Activated CD4-positive, alpha-beta T cell treated with anti-CD3 and anti-CD28 coated beads, Interleukin-2, amount 50 U/mL, for 4 hours (primary cell): ENCODE measurements at places on chromosomes 5 and 9.

DNA sequence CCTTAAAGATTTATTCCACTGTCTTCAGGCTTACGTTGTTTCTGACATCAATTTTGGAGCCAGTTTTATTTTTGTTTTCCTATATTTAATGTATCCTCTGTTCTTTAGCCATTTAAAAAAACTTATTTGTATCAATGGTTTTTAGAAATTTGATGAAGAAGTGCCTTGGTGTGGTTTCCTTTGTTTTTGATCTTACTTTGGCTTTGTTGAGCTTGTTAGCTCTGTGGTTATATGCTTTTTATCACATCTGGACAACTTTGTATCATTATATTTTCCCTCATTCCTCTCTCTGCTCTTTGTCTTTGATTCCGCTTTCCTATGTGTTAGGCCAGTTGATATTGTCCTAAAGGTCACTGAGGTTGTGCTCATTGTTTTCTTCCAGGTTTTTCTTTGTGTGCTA, 58.5 kb downstream of the SPIN1 start:
- no peak for DNase-seq

DNA sequence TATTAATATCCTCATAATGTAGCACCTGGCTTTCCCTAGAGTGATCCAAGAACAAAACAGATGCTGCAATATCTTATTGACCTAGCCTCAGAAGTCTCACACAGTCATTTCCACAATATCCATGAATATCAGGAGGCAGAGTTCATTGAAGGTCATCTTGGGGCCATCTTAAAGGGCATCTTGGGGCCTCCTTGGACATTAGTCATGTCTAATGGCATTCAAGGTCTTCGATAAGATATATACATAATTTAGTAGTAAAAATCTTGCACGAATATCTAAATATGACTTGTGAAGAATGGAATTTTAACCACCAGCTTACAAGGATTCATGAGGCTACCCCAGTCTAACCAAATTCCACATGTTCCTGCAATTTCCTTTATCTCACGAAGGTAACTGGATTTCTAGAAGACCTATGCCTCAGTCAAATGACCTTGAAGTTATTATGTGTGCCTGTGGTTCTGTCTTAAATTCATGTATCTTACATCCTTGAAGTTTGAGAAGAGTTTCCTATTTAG, 163.6 kb upstream of the SPEF2 start:
- no peak for DNase-seq

DNA sequence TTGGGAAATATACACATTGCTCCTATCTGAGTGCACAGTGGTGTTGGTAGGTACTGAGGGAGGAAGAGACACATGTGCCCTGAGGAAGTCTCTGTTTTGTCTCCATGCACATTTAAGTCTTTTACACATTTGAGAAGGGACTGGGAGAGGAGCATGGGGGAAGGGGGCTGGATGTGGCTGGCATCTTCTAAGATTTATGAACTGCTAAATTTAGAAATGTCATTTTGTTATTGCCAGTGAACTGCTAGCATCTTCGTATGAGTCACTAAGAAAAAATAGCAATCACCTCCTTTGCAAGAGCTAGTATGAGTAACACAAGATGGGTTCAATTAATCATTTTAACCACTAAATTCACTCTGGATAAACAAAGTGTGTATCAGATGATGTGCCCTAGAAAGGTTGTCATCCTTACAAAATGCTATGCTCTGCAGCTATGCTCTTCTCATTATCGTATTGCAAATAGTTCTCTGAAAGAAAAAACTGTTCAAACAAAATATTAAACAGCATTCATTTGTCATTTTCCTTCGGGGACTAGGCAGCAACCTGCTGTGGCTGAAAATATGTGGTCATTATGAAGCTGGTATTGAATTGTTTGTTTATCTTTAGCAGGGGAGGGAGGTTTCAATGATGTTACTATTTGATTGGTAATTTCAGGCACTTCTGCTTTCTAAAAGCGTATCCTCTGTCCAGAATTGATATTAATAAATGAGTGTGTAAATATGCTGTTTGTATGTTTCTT, 236.5 kb downstream of the DMRTA1 start:
- DNase-seq, result no peak

DNA sequence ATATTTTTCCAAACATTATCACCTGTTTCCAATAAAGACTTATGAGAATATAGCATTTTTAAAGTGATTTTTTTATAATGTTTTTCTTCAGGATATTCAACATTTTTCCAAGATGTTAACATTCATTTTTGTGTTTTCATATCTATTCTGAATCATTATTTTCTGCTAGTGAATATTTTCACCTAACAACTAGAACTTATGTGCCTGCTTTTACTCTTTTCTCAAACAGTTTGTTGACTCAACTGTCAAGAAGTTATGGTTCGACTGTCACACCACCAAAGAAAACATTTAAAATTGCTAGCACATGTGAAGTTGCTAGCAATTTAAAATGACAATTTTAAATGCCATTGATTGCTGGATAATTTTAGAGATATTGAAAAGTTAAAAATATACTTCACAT, 343.3 kb upstream of the CDH9 start:
- no peak for DNase-seq

DNA sequence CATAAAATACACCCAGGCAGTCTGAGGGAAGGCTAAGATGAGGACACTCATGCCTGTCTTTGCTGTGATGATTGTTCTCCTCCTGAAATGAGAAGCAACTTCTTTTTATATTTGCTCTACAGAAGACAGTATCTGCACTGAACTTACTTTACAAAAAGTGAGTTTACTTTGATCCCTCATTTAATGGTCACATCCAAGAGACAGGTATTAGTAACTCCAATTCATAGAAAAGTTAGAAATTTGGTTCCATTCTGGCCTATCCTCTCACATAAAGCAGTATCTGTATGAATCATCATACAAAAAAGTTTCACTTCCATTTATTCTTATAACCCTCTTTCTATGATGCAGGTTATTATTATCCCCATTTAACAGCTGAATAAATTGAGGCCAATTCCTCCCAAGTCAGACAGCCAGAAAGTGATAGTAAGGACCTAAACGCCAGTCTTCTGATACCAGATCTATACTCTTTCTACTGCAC, 15.2 kb downstream of the TSTD2 start:
- DNase-seq, result no peak

DNA sequence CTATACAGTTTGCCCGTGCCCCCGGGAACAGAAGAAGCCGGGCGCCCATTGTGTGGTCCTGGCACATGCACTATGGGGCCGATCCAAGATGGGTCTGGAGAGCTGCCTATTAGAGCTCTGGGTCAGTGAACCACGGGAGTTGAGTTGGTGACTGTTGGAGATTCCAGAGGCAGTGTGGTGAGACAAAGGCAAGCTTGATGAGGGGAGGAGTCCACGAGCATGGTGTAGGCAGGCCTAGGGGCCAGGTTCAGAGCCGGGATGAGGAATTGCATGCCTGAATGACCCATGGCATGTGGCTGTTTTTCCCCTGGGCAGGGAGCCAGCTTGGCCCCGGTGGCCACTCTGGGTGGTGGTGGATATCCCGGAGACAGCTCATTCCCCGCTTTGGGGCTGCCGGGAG, 84.4 kb upstream of the STC2 start:
- no peak for DNase-seq
